ENCODE measurements at places on chromosomes 13 and 19.

- no peak for ATAC-seq
These were observed 24.0 kb upstream of the LAIR1 start for GRCh38 chr19:54388802-54389139.

- no peak for ATAC-seq
These were observed 55.7 kb downstream of the GGACT start for GRCh38 chr13:100532836-100533435.

DNA sequence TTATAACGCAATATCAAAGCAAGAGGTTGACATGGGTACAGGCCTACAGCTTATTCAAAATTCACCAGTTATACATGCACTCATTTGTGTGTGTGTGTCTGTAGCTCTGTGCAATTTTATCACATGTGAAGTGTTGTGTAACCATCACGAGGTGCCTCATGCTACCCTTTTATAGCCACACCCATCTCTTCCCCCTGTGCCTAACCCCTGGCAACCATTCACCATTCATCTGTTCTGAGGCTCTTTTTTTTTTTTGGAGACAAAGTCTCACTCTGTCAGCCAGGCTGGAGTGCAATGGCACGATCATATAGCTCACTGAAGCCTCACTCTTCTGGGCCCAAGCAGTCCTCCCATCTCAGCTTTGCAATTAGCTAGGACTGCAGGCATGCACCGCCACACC is 78.4 kb downstream of the DPF1 start:
- peak; percentile 80 for ATAC-seq

GRCh38 chr19:48501494-48502349 is 9.9 kb downstream of the LMTK3 start:
- no peak for ATAC-seq

DNA sequence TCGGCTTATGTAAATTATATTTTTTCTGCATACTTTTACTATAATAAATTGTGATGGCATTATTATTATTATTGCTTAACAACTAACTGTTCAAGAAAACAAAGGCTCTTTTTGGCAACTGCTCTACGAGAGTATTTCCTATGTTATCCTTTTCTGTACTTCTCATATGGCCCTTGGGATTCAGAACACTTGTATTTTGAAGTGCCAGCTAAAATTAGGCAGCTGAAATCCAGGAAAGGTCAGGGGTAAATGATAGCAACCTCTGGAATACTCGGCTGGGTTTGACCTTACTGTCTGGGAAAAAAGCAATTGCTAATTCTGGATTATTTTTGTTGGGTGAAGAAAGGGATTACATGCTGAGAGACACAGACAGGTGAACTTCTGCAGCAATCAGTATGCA is 23.9 kb downstream of the EDNRB start:
- ATAC-seq, result no peak

DNA sequence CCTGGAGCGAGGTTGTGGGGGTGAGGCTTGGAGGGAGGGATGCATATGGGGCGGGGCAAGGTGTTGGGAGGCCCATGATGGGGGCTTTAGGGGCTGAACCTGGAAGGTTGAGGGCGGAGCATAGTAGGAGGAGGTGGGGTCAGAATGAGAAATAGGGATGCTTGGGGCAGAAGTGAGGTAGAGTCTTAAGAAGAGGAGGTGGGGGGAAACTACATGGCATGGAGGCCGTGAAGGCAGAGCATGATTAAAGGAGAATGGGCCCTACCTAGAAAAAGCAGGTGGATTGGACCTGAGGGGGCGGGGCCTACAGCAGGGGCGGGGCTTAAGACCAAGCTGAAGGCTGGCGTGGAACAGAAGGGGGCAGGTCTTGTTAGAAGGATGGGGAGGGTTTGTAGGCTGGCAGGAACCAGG is 799 bp downstream of the NR1H2 start:
- ATAC-seq, result peak; percentile 2

GRCh38 chr19:29667901-29668341 is 2.7 kb downstream of the PLEKHF1 start:
- ATAC-seq, result no peak

Data from gastroesophageal sphincter (tissue), 4 donors.